NCI-H187 treated with DMSO at 0.1 percent for 48 hours (cell line): ENCODE measurements at places on chromosomes 1 and 21.

- DNase-seq: no peak
Measured at GRCh38 chr1:27542463-27543273, 52.7 kb upstream of the WASF2 start.

- DNase-seq: no peak
Measured at GRCh38 chr21:35350965-35351364, 301.9 kb upstream of the RUNX1 start.

DNA sequence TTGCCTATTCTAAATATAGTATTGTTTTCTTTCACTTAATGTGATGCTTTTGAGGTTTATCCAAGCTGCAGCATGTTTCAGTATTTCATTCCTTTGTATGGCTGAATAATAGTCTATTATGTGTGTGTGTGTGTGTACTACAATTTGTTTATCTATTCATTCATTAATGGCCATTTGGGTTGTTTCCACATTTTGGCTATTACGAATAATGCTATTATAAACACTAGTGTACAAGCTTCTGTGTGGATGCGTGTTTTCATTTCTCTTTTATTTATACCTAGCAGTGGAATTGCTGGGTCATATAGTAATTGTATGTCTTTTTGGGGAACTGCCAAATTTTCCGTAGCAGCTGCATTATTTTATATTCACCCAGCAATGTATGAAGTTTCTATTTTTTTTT is 15.0 kb upstream of the THEM5 start:
- DNase-seq: no peak

DNA sequence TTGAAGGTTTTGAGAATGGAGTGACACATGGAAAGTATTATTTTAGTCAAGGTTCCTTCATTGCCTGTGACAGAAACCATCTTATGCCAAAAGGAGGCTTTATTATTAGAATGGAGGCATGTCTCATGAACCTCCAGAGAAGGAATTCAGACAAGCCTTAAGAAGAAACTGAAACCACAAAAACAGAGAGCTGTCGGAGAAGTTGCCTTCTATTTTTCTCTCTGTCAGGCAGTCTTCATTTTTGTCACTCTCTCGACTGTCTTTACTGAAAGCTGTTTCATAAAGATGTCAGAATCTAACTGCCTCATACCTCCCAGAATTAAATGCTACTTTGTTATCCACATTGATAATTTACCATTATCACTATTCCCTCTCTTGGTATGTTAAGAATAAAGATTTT is 434.7 kb upstream of the ADGRL4 start:
- DNase-seq: no peak

- DNase-seq: no peak
Measured at GRCh38 chr1:99551812-99552614, 93.9 kb upstream of the PALMD start.

DNA sequence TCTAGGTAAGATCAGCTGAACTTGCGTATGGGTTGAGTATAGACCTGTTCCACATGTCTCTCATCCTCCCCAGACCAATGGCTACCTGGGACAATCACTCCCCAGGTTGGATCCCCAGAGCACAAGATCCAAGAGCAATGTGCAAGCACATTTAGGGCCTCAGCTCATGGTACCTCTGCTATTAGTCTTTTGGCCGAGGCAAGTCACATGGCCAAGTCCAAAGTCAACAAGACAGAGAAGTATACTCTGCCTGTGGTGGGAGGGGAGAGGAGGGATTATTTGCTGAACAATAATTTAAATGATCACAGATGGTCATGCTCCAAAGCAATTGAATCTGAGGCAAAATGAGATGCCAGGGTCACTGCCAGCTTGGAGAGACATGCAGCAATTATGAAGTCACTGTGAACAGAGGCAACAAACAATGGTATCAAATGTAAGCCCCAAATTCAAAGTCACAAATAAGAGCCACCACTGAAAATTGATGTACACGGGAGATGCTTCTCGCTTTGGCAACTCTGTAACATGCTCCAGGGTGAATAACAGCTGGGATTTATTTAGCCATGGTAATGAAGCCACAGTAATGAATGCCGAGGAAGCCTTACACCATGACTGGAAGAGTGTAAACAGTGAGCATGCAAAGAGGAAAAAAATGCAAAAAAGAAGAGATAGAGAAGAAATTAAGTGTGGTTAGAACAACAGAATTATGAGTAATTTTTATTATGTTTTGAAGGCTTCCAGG is 149.1 kb downstream of the ZNF281 start:
- peak; percentile 4 for DNase-seq

- DNase-seq: no peak
Measured at GRCh38 chr1:115229016-115229415, 109.0 kb downstream of the NGF start.

DNA sequence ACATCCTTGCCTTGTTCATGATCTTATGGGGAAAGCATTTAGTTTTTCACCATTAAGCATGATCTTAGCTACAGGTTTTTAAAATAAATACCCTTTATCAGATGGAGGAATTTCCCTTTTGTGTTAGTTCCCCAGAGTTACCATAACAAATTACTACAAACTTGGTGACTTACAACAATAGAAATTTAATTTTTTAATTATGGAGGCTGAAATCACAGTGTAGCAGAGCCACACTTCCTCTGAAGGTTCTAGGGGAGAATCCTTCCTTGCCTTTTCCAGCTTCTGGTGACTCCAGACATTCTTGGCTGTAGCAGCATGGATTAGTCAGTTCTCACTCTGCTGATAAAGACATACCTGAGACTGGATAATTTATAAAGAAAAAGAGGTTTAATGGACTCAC is 18.5 kb downstream of the MIGA1 start:
- no peak for DNase-seq

DNA sequence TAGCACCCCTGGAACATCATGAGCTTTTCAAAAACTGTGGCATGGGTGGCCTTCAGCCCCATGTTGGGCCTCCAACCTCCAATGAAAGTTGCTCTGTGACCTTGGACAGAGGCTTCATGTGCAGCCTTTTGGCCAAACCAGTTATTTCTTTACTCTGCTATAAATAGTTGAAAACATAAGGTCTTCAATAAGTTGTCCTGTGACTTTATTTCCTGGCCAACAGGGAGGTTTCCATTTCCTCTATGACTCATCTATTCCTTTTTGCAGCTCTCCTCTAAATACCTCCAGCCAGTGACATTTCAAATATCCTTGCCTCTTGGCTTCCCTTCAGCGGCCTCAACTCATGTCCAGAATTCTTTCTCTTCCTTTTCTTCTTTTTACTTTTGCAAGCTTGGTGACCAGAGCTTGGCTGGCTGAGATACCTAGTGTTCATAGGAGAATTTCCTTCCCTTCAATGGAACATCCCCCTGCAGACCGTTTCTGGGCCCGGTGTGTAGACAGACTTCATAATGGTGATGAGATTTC is 22.7 kb upstream of the TRIM67 start:
- no peak for DNase-seq

- no peak for DNase-seq
Measured at GRCh38 chr1:72564749-72565148, 282.4 kb upstream of the NEGR1 start.

DNA sequence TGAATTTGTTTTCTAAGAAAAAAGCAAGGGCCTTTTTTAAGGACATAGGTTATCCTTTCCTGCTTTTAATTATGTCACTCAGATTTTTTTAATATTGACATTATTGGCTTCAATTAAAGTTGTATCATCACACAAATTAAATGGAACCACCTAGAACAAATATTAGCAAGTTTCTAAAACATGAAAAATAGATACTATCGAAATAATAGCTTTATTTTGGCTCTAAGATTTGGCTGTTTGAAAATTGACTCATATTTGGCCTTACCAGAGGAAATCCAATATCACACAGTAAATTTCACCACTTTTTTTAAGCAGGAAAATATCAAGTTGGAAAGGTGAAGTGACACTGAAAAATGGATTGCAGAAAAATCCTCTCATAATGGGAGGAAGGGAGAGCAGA is 9.2 kb downstream of the DNASE2B start:
- no peak for DNase-seq

GRCh38 chr1:150829751-150830150 is 21.7 kb upstream of the CTSK start:
- no peak for DNase-seq

DNA sequence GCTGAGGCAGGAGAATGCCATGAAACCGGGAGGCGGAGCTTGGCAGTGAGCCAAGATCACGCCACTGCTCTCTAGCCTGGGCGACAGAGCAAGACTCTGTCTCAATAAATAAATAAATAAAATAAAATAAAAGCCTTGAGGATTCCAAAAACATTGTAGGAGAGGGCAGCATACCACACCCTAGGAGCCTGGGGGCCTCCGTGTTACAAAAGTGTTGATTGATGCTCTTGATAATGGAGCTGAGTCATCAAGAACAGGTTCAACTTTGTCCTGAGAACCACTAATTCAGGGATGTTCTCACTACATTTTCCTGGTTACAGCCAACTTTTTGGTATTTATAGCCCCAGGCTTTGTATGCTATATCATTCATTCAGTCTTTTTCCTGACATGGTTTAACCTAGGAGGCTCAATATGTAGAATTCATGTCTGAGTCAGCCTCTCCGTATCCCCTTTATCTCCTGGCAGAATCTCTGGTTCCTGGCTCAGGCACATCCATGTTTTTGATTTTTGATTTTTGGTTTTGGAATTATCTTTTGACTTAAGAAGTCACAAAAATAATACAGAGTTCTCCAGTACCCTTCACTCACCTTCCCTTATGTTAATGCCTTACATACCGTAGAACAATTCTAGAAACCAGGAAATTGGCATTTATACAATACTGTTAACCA is 69.4 kb downstream of the LRRC8D start:
- no peak for DNase-seq

DNA sequence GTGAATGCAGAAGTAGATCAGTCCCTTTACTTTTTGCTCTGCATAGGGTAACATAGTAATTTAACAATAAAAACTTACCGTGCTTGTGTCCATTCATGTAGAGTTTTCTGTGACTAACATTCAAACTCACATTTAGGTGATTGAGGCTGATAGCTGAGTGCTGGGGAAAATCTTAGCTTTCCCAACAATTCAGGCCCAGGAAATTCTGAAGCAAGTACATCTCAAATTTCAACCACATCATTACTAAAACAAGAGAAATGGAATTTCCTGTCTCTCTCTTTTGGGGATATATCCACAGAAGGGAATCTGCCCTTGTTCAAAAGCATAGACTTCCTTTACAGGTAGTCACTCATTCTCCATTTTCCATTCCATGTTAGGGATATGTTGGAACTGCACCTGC is 33.1 kb upstream of the C1orf146 start:
- DNase-seq: no peak

GRCh38 chr1:1628754-1629429 is 3.1 kb upstream of the MMP23B start:
- DNase-seq: no peak

DNA sequence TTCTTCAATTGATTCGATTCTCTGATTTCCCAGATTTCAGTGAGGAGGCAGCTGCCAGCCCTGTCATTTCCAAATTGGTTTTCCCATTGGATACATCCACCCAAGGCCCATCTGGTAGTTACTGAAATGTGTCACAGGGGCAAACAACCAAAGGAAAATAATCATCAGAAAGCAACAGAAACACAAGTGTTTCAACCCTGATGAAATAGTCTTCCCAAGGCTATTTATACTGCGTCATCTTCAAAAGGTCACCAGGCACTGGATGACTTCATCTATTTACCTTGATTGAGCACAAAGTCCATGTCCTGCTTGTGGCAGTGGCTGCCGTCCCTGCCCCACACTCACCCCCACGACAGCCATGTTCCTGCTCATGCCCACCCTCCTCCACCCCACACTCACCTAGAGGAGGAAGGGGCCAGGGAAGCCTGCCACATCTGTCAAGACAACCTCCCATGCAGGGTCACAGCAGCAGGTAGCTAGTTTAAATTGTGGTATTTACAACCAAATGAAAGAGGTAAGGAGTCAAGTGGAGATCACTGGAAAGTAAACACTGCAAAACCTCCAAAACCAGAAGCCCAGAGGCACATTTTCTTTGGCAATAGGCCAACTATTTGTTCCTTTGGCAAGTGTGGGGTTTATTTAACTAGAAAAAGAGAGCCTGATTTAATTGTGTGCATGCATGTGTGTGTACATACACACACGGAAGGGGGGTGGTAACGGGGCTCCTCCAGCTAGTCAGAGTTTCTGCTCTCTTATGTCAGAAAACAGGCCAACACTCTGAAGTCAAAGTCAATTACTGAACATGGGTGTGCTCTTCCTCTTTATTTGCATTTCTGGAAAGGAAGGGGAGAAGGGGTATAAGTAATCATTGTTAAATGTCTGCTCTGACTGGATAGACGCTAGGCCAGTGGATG is 49.5 kb upstream of the RAB4A start:
- DNase-seq: no peak

GRCh38 chr1:92858564-92859399 is 26.9 kb downstream of the RPL5 start:
- peak; percentile 26 for DNase-seq

DNA sequence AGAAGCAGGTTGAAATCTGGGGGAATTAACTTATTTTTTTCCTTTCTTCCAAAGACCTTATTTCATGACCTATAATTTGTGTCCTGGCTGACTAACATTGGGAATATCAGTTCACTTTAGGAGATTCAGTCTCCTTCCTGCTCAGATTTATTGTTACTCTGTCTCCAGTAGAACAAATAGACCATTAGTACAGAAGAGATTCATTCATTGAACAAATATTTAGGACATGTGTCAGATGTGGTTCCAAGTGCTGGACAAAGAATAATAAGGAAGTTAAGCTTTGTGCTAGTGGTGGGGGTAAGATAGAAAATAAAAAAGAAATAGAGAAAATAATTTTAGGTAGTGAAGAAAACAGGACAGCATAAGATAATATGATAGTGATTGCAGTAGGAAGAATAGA is 20.3 kb downstream of the ZMYM4 start:
- no peak for DNase-seq

DNA sequence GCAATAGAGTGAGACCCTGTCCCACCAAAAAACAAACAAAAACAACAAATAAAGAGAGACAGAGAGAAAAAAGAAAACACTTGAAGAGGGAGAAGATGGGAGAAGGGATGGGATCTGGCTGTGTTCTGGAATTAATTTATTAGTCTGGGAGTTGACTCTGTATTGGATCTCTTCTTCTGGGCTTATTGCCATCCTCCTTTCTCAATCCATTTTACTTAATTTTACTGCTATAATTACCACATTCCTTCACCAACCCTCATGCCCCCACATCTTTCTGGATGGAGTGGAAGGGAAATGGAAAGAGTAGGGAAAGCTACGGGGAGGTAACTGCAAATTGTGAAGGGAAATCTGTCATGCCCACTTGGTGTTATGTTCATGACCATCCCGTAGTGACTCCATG is 42.9 kb downstream of the FMN2 start:
- no peak for DNase-seq

DNA sequence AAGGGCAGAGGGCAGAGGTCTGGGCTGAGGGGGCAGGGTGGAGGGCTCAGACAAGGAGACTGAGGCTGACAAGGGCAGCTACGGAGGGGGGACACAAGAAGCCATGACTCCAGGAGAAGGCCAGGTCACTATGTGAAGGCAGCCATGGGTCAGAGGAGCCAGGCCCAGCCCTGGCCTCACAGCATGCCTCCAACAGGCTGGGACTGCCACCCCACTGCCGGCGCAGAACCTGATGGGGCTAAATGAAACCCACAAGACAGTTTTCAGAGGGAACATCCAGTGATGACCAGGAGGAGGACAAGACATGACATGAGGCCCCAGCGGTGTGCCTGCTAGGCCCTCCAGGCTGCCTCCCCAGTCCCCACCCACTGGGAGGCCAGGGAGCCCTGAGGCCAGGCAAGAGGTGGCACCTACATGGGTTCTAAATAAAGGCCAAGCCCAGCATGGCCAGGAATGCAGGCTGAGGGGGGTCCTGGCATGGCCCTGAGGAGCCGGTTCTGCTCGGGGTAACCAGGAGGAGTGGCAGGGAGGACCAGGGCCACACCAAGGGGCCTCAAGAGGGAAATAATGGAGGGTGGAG is 27.3 kb upstream of the LSS start:
- DNase-seq: no peak

GRCh38 chr1:157653494-157653873 is 47.1 kb downstream of the FCRL3 start:
- no peak for DNase-seq
